Sciatic nerve (tissue), 2 donors: ENCODE measurements at places on chromosomes 5 and 9.

DNA sequence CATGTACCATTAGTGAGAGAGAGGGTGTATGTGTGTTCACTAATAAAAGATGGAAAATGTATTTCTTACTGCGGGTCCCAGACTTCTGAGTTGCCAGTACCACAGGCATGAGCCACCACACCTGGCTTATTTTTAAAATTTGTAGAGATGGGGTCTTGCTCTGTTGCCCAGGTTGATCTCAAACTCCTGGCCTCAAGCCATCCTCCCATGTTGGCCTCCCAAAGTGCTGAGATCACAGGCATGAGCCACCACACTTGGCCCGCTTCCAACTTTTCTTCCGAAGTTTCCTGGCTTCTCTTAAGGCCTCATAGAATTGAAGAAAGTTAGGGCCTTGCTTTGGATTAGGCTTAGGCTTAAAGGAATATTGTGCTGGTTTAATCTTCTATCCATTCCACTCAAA, 40.4 kb upstream of the F2RL2 start:
- no peak for DNase-seq

GRCh38 chr9:137167747-137168572, 1.9 kb downstream of the LRRC26 start:
- no peak for DNase-seq

DNA sequence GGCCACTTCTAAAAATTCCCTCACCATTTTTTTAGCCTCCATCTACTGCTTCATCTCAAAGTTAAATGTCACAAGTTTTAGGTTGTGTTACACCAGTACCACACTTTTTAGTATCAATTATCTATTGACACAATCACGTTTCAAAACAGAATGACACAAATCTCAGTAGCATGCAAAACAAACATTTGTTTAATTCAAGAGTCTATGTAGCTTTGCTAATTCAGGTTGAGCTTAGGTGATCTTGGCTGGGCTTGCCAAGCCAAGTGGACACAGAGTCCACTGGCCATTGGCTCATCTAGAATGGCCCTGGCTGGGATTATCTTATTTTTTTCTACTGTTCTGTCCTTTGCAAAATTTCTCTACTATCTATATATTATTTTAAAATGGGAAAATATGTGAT, 61.9 kb upstream of the JAK2 start:
- DNase-seq = no peak

DNA sequence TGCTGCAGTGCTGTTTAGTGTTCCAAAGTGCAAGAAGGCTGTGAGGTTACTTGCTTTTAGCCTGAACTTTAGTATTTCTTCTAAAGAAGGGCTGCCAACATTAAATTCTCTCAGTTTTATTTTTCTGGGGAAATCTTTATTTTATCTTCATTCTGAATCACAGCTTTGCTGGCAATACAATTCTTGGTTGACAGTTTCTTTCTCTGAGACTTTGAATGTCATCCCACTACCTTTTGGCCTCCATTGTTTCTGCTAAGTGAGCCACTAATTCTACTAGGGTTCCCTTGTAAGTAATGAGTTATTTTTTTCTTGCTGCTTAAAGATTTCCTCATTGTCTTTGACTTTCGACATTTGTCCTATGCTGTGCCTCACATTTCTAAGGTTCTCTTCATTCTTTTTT, 32.4 kb upstream of the SUSD1 start:
- no peak for DNase-seq

- DNase-seq = no peak
These were observed 751.1 kb downstream of the TLR4 start for GRCh38 chr9:118455259-118455658.

GRCh38 chr5:154697371-154697770, 57.8 kb upstream of the LARP1 start:
- DNase-seq = no peak
